NCI-H1417 treated with DMSO at 0.1 percent for 48 hours (cell line): ENCODE measurements at places on chromosomes 13 and 19.

DNA sequence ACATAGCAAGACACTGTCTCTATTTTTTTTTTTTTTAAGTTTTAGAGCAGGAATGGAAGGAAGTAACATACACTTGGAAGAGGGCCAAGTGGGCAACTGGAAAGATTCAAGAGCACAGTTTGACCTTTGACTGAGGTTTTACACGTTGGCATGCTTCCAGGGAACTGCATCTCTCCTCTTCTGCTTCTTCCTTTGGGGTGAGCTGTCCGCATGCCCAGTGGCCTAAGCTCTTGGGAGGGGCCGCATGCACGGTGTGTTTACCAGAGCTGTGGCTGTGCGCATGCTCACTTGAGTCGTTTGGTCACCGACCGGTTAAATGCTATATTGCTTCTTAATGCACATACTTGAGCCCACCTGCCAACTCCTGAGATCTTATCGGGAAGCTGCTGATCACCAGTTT, 727.7 kb downstream of the UQCRFS1 start:
- no peak for DNase-seq

GRCh38 chr13:110965038-110965754, 50.3 kb upstream of the ANKRD10 start:
- no peak for DNase-seq

GRCh38 chr19:47019431-47020041, at the start of gene NPAS1:
Gene NPAS1, plus strand, starts transcription at chr19:47019837. Its CDS starts 1,211 bp downstream, at chr19:47021048.
- no peak for DNase-seq

DNA sequence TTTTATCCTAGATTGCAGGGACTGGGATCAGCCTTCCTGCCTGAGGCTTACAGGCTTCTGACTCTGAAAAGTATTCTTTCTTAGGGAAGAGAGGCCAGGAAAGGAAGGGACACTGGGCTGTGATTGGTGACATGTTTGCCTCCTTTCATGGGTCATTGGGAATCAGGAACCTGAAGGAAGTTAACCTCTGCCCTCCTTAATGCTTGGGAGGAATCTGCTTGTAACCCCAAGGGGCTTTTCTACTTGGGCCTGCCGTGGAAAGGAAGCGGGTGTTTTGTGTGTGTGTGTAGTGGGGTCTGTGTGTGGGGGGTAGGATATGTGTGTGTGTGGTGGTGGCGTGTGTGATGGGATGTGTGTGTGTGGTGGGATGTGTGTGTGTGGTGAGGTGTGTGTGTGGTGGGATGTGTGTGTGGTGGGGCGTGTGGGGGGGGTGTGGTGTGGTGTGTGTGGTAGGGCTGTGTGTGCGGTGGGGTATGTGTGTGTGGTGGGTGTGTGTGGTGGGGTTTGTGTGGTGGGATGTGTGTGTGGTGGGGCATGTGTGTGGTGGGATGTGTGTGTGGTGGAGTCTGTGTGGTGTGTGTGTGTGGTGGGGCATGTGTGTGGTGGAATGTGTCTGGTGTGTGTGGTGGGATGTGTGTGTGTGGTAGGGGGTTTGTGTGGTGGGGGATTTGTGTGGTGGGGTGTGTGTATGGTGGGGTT, 41.3 kb upstream of the NPAS1 start:
- no peak for DNase-seq

DNA sequence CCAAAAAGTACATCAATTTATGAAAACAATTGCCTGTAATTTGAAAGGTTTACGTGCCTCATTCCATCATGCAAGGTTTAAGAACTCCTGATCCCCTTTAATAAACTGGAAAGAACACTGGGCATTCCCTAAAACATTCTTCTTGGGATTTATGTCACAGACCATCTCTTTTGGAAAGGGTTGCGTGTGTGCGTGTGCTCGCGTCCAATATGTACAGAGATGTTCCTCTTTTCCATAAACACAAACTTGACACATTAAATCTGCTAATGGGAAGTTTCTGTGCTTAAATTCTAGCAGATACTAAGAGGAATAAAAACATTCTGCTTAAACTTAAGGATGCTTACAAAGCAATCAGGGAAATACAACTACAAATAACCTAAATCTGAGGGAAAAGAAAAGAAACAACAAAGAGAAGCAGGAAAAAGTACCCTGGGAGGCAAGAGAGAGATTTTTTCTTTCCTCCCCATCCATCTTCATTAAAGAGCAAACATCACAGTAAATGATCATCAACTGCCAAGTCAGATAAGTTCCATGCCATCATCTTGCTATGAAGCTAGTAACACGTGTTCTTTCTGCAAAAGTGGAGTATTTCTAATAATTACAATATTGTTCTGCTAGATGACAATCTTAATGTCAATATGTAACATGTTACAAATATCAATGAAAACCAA, 83.7 kb downstream of the STK24 start:
- DNase-seq = no peak
